GM10248 (cell line): ENCODE measurements at places on chromosomes 1 and 21.
A peak's percentile ranks its signal among the peaks of the same experiment; 100 is the strongest.

DNA sequence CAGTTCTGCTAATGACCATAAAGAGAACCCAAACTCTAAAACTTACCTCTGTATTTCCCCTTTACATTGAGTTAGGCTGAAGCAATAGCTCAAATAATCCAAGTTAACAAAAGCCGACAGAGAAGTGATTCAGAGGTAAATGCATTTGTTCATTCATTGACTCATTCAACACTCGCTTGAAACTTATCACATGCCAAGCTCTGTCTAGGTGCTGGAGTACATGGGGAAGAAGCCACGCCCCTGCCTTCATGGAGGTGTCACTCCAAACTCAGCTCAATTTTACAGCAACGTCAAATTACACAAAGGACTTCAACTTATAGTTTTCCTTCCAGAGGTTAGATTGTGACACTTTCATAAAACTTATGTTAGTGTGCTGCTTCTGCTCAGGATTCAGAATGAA is 45.8 kb downstream of the SLC25A24 start:
- DNase-seq: no peak

- DNase-seq: no peak
Observed at GRCh38 chr1:150881331-150882070, 5.1 kb upstream of the ARNT start.

- DNase-seq: no peak
Observed at GRCh38 chr1:67679691-67680090, 5.3 kb upstream of the GADD45A start.

DNA sequence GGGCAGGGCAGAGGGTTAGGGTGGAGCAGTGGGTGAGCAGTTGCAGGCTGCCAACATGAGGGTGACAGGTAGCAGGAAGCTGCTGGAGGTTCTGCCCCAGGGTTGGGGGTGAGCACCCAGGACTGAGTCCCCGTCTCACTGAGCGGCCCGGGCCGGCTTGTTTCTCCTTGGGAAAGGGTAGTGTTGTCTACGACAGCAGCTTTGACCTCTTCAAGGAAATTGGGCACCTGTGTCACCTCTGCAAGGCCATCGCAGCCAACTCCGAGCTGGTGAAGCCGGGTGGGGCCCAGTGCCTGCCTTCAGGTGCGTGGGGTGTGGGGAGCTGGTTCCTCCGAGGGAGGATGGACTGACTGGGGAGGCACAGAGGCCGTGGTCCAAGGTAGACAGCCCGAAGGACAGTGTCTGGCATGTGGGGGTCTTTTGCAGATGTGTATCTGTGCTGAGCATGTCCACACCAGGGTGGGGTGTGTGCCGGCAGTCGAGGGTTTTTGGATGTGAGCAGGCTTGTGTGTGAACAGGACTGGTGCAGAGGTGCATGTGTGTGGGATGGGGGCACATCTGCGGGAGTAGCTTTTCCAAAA is 51.9 kb downstream of the DISP3 start:
- DNase-seq: no peak

- DNase-seq: no peak
Observed at GRCh38 chr1:26693599-26694572, 1.9 kb upstream of the ARID1A start.

- no peak for DNase-seq
Observed at GRCh38 chr1:85607126-85607920, 26.8 kb downstream of the CCN1 start.

GRCh38 chr21:31201548-31201947 is 142.5 kb downstream of the TIAM1 start:
- DNase-seq: no peak

- DNase-seq: no peak
Observed at GRCh38 chr1:48402599-48402998, 69.4 kb downstream of the SPATA6 start.

GRCh38 chr1:32509939-32510338 is 29.3 kb upstream of the ZBTB8A start:
- DNase-seq: no peak

DNA sequence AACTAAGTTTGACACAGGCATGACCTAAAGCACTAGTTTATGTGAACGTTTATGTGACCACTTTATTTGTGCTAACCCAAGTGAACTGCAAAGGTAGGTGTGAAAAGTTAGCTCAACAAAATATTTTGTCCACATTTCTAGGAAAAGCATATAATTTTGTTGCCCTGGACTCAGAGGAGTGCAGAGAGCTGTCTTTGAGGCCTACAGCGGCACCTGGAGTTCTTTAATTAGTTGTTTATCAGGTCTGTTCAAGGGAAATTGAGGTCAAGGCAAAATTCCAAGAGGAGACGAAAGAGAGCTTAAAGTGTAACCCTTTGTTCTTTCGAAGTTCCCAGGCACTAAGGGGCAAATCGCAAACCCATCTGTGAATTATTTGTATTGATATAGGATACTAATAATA is 1.3 kb downstream of the GIPC2 start:
- no peak for DNase-seq

- DNase-seq: peak; percentile 79
Observed at GRCh38 chr1:23591460-23592208, 32.3 kb upstream of the ID3 start.

GRCh38 chr1:112298558-112298957 is 97.5 kb upstream of the CTTNBP2NL start:
- DNase-seq: peak; percentile 35

GRCh38 chr1:17768651-17769241 is 13.6 kb downstream of the ACTL8 start:
- DNase-seq: no peak

- DNase-seq: peak; percentile 2
Observed at GRCh38 chr1:24886241-24886640, 43.8 kb downstream of the RUNX3 start.

- no peak for DNase-seq
Observed at GRCh38 chr1:26915204-26915842, 1.5 kb upstream of the NR0B2 start.

DNA sequence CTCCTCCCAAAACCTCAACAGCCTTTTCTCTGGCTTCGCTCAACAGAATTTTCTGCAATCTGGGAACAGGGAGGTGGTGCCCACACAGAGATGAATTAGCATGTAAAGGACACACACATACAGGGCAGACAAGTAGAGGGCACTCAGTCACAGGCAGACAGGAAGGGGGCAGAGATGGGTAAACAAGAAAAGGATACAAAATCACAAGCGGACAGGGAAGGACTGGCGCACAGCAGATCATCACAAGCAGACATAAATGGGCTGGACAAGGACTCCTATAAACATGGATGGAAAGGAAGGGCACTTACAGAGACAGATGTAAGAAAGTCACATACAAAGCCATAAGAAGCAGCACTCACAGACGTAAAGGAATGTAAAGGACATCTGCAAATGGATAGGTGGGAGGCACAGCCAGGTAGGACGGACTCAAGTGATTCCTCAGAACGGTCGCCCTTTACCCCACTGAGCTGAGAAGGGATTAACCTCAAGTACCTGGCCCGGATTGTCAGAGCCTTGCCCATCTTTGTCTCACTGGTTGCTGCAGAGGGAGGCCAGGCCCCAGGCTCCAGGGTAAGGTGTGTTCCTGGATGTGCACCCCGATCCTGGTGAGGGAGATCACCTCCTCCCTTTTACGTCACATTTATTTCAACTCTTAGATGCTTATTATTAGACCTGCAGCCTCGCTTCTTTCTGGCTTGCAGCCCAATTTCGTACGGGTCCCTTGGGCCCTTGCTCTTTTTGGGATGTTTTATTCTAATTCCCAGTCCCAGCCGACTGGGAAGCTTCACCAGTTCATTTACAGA is 836 bp upstream of the PRCC start:
- no peak for DNase-seq

DNA sequence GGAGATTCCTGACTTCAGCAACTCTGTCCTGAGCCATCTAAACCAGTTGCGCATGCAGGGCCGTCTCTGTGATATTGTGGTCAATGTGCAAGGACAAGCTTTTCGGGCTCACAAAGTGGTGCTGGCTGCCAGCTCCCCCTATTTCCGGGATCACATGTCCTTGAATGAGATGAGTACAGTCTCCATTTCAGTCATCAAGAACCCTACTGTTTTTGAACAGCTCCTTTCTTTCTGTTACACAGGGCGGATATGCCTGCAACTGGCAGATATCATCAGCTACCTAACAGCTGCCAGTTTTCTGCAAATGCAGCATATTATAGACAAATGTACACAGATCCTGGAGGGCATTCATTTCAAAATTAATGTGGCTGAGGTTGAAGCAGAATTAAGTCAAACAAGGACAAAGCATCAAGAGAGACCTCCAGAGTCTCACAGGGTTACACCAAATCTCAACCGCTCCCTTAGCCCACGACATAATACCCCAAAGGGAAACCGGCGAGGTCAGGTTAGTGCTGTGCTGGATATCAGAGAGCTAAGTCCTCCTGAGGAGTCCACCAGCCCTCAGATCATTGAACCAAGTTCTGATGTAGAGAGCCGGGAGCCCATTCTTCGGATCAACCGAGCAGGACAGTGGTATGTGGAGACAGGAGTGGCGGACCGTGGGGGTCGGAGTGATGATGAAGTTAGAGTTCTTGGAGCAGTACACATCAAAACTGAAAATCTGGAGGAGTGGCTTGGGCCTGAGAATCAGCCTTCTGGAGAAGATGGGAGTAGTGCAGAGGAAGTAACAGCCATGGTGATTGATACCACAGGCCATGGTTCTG is 2.3 kb downstream of the ZBTB37 start:
- peak; percentile 32 for DNase-seq

- DNase-seq: no peak
Observed at GRCh38 chr1:43954036-43954435, 7.3 kb downstream of the IPO13 start.

GRCh38 chr1:206949208-206949607 is 2.9 kb upstream of the PIGR start:
- DNase-seq: no peak

GRCh38 chr1:218957971-218958370 is 215.7 kb upstream of the LYPLAL1 start:
- DNase-seq: no peak

GRCh38 chr1:152190589-152190988 is 31.6 kb upstream of the RPTN start:
- no peak for DNase-seq

- DNase-seq: no peak
Observed at GRCh38 chr1:17731460-17731859, 23.7 kb upstream of the ACTL8 start.
